Activated T-helper 1 cell treated with Interleukin-2 at 50 U/mL for 16 hours (primary cell): ENCODE measurements at places on chromosomes 12 and 14.

DNA sequence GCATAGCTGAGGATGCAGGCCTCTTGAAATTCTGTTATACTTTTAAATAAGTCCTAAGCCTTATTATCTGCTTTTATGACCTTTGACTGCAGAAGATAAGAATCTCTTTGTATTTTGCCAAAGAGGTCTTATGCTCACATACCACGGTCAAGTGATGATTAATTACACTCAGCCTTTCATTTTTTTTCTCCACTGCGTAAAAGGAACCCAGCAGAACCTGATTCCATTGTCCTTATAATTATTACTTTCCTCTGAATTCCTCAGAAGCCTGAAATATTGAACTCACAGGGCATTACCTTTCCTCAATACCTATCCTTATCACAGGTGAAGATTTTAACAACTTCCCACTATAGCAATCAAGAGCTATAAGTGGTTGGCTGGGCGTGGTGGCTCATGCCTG lies 498.7 kb upstream of the RPL10L start:
- no peak for DNase-seq

- DNase-seq, result no peak
These were observed 17.4 kb upstream of the LEMD3 start for GRCh38 chr12:65152012-65152411.

- no peak for DNase-seq
These were observed 95.4 kb upstream of the CDKN3 start for GRCh38 chr14:54301359-54301758.

- DNase-seq, result no peak
These were observed 59.0 kb downstream of the CFAP54 start for GRCh38 chr12:96548384-96548783.

DNA sequence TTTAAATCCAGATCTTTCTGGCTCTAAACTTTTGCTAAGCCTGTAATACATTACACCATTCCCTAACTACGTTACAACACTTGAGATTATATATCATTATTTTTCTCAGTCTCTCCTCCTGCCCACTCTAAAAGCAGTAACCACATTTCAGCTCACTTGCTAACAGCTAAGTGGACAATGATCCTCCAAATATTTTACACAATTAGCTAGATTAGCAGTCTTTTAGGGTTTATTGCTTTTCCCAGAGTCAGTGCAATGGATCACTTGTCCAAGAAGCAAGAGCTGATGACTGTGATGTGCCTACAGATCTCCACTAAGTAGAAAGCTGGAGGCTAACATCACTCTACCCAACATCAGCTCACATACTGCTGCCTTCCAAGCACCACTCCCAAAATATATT lies 17.6 kb downstream of the CPNE8 start:
- DNase-seq, result no peak

DNA sequence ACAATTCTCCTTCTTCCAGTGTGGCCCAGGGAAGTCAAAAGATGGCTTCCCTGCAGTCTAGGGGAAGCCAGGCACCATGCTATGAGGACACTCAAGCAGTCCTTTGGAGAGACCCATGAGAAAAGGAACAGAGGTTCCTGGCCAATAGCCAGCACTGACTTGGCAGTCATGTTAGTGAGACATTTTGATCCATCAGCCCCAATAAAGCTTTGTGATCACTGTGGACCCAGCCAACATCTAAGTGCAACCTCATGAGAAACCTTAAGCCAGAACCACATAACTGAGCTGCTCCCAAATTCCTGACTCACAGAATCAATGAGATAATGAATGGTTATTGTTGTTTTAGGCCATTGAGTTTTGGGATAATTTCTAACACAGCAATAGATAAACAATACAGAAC lies 51.0 kb upstream of the NAP1L1 start:
- DNase-seq, result no peak

- no peak for DNase-seq
These were observed 407 bp downstream of the HEATR5A start for GRCh38 chr14:31419967-31420318.

DNA sequence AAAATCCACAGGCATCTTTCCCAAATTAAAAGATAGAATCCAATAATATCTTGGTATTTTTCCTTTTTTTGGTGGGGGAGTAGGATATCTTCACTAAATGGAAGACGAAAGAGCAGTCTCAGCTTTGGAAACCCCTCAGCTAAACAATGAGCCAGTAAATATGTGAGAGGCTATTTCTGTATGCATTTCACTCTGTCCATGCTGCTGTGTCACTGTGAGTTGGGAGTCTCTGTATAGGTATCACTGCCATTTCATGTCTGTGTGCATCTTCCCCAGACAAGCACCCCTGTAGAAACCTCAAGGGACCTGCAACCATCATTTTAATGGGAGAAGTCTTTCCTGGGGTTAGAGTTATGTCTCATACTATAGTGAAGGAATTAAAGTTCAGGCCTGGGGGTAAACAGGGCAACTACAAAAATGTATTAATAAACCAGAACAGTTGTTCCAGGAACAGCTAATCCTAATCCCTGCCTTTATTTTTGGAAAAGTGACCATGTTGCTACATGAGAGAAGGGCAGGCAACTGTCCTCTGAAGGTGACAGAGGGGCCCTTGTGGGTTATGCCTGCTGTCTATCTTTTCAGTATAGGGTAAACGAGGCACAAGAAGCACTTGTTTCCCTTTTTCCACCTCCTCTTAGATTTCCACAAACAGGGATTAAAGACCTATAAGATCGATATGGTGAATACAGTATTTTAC lies 11.3 kb upstream of the STAC3 start:
- no peak for DNase-seq

DNA sequence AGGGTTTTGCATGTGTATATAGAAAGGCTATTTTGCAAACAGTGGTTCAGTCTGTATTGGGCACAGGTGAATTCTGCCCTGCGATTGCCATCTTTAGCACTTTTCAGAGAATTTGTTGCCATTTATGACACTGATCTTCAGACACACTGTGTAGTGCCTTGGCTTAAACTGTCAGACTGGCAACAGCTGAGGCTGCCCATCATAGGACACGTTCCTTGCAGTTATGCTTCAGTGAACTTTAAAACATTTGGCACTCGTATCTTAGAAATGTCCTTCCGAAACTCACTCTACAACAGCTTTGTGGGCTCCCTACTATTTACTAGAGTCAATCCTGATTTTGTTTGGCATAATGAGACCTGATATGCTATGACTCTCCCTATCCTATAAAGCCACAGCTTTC lies 29.1 kb downstream of the AP5M1 start:
- no peak for DNase-seq

DNA sequence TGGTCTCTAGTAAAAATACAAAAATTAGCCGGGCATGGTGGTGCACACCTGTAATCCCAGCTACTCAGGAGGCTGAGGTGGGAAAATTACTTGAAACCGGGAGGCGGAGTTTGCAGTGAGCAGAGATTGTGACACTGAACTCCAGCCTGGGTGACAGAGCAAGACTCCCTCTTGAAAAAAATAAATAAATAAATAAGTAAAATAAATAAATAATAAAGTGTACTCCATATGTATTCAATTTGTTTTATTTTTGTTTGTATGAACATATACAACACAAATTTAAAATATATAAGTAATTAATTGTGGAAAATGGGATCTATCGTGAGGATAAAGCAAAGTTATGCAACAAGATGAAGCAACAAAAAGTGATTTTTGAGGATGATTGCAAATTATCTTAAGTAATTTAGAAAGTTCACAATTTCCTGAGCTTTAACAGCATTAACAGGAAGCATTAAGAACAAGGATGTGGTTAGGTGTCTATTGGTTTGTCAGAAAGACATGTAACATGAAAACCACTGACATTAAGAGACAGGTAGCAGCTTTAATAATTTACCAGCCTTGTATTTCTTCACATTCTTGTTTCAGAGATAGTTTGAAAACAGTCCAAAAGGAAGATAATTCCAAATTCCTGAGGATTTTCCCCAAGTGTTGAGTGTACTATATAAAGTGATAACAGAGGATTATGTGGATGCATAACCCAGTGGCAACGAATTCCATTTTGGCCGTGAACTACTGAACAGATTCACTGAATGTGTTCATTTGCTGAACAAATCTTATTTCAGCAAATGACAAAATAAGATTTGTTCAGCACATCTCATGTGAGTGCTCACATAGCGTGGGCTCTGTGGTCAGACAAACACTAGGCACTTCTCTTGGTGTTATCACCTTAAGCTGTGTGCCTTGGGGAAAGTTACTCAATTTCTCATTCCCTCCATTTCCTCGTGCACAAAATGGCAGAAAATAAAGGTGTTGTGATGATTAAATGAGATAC lies 68.6 kb upstream of the RESF1 start:
- DNase-seq, result no peak

DNA sequence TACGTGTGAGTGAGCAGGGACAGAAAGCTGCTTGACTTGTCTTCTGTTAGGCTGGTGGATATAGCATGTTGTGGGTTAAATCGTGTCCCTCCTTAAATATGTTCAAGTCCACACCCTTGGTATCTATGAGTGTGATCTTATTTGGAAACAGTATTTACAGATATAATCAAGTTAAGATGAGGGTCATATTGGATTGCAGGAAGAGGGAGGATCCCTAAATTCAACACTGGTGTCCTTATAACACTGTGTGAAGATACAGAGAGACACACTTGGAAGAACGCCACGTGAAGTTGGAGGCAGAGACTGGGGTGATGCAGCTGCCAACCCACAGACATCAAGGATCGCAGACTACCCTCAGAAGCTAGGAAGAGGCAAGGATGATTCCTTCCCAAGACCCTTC lies 275.2 kb upstream of the SSTR1 start:
- no peak for DNase-seq

GRCh38 chr12:41419131-41419893 lies 231.2 kb downstream of the PDZRN4 start:
- no peak for DNase-seq

GRCh38 chr12:99121546-99121945 lies 476.5 kb downstream of the APAF1 start:
- DNase-seq, result no peak

DNA sequence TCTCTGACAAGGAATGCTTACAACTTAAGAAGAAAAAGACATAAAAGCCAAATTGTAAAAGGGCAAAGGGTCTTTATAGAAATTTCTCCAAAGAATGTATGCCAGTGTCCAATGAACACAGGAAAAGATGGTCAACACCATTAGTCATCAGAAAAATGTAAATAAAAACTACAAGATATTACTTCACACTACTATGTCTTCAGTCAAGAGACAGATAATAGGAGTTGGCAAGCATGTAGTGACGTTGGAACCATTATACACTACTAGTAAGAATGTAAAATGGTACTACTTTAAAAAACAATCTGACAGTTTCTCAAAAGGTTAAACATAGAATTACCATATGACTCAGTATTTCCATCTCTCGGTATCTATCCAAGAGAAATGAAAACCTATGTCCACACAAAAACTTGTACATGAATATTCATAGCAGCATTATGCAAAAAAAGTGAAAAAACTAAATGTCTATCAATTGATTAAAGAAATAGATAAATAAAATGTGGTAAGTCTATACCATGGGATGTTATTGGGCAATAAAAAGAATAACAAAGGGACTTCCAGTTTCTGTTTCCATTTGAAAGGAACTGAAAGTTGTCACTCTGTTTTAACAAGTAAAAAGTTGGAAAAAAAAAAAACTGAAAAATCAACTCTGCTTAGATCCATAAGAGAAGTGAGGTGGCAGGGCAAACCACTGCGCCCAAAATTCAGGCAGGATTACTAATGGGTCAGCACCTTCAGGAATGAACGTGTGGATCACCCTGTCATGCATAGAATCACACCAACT lies 69.8 kb downstream of the ALG10B start:
- DNase-seq, result no peak

DNA sequence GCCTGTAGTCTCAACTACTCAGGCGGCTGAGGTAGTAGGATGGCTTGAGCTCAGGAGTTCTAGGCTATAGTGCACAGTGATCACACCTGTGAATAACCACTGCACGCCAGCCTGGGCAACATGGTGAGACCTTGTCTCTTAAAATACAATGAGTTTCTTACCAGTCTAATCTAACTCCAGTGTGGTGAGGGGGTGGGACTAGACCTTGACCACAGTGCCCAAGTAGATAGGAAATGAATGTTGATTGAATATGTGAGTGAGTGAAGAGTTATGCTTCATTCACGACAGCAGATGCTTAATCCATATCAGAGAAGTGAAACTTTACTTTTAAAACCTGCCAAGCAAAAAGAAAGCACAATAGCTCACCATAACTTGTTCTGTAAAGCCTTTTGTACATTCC lies 11.2 kb upstream of the AK7 start:
- no peak for DNase-seq
